ENCODE measurements at places on chromosomes 16 and 17. TPM values are rescaled to one million over a fixed set of nuclear protein-coding genes. Genes with fewer than 3 reads are reported as not detected.

MT3 gene
- not detected for polyA plus RNA-seq

C16orf92 gene
- polyA plus RNA-seq = not detected

AXIN2 gene
- 0.19 TPM for polyA plus RNA-seq

HSD17B1 gene
- 14.7 TPM for polyA plus RNA-seq

KCTD2 gene
- 22.8 TPM for polyA plus RNA-seq

CA4 gene
- not detected for polyA plus RNA-seq

TMC7 gene
- 6.4 TPM for polyA plus RNA-seq

SLC47A1 gene
- 0.07 TPM for polyA plus RNA-seq

ITGB3 gene
- polyA plus RNA-seq = not detected

C16orf89 gene
- polyA plus RNA-seq = not detected

GRCh38 chr17:56982312-56982711 is 4.4 kb downstream of the SCPEP1 start:
- H3K4me3 ChIP-seq = no peak overlapping the region
- no peak for DNase-seq
- peaks cover 4% of the 10 kb centered on the region for H3K36me3 ChIP-seq
- H3K27me3 ChIP-seq = no peaks in the 10 kb centered on the region

- no peak for DNase-seq
- no peaks in the 10 kb centered on the region for H3K36me3 ChIP-seq
- no peaks in the 10 kb centered on the region for H3K27me3 ChIP-seq
- no peak overlapping the region for H3K4me3 ChIP-seq
Observed at GRCh38 chr16:56987692-56988091, 1.7 kb upstream of the NLRC5 start.

GRCh38 chr17:34313164-34313563 is 6.1 kb upstream of the CCL8 start:
- no peaks in the 10 kb centered on the region for H3K4me1 ChIP-seq
- no peaks in the 10 kb centered on the region for H3K27me3 ChIP-seq
- no peak for DNase-seq
- H3K4me3 ChIP-seq = no peak overlapping the region
- H3K27ac ChIP-seq = no peak overlapping the region

GRCh38 chr16:1643521-1643920 is 31.4 kb downstream of the CRAMP1 start:
- peaks cover 25% of the 10 kb centered on the region for H3K36me3 ChIP-seq
- no peak overlapping the region for H3K4me3 ChIP-seq
- H3K4me1 ChIP-seq = peaks cover 11% of the 10 kb centered on the region
- no peak overlapping the region for H3K27ac ChIP-seq
- no peaks in the 10 kb centered on the region for H3K27me3 ChIP-seq

DNA sequence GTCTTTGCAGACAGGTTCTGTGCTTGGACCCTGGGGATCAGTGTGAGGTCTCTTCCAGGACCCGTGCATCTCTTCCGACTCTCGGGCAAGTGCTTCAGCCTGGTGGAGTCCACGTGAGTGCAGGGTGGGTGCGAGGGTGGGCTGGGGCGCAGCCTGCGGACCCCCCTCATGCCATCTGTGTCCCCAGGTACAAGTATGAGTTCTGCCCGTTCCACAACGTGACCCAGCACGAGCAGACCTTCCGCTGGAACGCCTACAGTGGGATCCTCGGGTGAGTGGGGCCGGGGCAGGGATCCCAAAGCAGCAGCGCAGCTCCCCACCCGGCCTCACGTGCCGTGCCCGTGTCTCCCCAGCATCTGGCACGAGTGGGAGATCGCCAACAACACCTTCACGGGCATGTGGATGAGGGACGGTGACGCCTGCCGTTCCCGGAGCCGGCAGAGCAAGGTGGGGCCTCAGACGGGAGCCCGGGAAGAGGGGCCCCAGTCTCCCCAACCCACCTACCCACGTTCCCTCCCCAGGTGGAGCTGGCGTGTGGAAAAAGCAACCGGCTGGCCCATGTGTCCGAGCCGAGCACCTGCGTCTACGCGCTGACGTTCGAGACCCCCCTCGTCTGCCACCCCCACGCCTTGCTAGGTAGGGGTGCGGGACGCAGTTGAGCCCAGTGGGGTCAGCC is 10.1 kb downstream of the GNPTG start:
- no peaks in the 10 kb centered on the region for H3K4me1 ChIP-seq
- no peak for DNase-seq
- no peaks in the 10 kb centered on the region for H3K27me3 ChIP-seq
- no peak overlapping the region for H3K27ac ChIP-seq
- peaks cover 12% of the 10 kb centered on the region for H3K36me3 ChIP-seq

- H3K27me3 ChIP-seq = peaks cover 17% of the 10 kb centered on the region
- DNase-seq = no peak
- H3K4me3 ChIP-seq = no peak overlapping the region
- H3K4me1 ChIP-seq = peaks cover 6% of the 10 kb centered on the region
Observed at GRCh38 chr17:40675905-40676304, 10.9 kb upstream of the KRT222 start.

DNA sequence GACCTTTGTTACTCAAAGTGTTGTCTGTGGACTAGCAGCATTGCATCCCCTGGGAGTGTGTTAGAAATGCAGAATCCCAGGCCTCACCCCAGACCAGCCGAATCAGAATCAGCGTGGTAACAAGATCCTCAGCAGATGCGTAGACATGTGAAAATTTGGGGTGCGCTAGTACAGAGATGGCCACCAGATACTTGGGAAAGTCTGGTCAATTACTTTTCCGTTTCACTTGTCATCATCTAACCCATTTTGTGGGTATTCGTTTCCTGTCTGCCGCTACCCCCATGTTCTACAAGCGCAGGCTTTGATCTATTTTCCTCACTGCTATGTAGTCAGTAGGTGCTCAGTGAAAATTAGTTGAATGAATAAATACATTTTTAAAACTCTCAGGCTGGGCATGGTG is 33.1 kb upstream of the HERPUD1 start:
- DNase-seq = no peak
- H3K27ac ChIP-seq = no peak overlapping the region
- peaks cover 8% of the 10 kb centered on the region for H3K27me3 ChIP-seq
- no peaks in the 10 kb centered on the region for H3K4me1 ChIP-seq
- H3K36me3 ChIP-seq = no peaks in the 10 kb centered on the region

- no peaks in the 10 kb centered on the region for H3K27me3 ChIP-seq
- peak; percentile 62 for DNase-seq
- no peak overlapping the region for H3K4me3 ChIP-seq
- no peak overlapping the region for H3K27ac ChIP-seq
Observed at GRCh38 chr17:74877592-74878548, 5.1 kb upstream of the FDXR start.

All from keratinocyte (primary cell).